EL (cell line): ENCODE measurements at places on chromosomes 4 and X.

GRCh38 chr4:101950258-101950979, 159.9 kb downstream of the BANK1 start:
- DNase-seq, result no peak

GRCh38 chrX:9278475-9279233, 186.2 kb upstream of the TBL1X start:
- no peak for DNase-seq

- DNase-seq, result peak; percentile 9
Observed at GRCh38 chrX:149151805-149152757, 353.0 kb downstream of the IDS start.

- no peak for DNase-seq
Observed at GRCh38 chrX:130909469-130910136, 6.6 kb upstream of the ENOX2 start.

DNA sequence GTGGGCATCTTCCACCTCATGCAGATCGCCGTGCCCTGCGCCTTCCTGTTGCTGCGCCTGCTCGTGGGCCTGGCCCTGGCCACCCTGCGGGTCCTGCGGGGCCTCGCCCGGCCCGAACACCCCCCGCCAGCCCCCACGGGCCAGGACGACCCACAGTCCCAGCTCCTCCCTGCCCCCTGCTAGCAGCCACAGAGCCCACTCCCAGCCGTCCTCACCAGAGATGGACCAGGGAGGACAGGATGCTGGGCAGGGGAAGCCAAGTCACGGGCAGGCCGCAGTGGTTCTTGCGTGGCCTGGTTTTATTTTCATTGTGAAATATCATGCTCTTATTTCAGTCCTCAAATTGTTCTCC, 15.1 kb downstream of the DGKQ start:
- DNase-seq, result no peak

DNA sequence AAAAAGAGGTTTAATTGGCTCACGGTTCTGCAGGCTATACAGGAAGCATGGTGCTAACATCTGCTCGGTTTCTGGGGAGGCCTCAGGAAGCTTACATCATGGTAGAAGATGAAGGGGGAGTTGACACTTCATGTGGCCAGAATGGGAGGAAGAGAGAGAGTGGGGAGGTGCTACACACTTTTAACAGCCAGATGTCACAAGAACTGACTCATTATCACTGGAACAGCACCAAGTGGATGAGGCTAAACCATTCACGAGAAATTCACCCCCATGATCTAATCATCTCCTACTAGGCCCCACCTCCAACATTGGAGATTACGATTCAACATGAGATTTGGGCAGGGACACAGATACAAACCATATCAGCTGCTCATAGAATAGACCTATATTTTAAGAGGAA, 255.8 kb downstream of the OPHN1 start:
- peak; percentile 45 for DNase-seq

GRCh38 chr4:138852681-138853080, 162.9 kb upstream of the NOCT start:
- no peak for DNase-seq

GRCh38 chr4:176526704-176527103, 206.9 kb downstream of the SPCS3 start:
- DNase-seq, result no peak

- no peak for DNase-seq
Observed at GRCh38 chr4:23993373-23993772, 103.5 kb upstream of the PPARGC1A start.

GRCh38 chr4:148445860-148446330, 3.7 kb upstream of the NR3C2 start:
- no peak for DNase-seq

- no peak for DNase-seq
Observed at GRCh38 chrX:142831961-142832530, 193.7 kb upstream of the SPANXN4 start.

DNA sequence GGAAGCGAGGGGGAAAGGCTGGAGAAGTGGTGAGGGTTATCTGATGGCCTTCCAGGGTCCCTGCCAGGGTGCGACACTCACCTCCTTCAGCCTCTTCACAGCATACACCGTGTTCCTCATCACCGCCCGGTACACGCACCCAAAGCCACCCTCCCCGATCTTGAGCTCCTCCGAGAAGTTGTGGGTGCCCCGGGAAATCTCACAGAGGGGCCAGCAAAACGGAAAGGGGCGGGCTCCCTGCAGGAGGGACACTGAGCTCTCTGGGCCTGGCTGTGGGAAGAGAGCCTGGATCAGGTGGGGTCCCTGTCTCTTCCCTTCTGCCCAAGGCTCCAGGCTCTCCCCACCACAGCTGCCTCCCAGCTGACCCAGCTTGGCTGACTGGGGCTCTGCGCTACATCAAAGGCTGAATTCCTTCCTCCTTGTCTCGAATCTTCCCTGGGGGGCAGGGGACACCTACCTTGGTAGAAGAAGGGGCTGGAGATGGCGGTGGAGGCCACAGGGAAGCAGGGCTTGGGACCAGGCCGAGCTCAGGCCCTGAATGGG, 1.1 kb downstream of the IRAK1 start:
- no peak for DNase-seq
